Fibroblast of skin of left biceps (primary cell): ENCODE measurements at places on chromosomes 7 and 10.

DNA sequence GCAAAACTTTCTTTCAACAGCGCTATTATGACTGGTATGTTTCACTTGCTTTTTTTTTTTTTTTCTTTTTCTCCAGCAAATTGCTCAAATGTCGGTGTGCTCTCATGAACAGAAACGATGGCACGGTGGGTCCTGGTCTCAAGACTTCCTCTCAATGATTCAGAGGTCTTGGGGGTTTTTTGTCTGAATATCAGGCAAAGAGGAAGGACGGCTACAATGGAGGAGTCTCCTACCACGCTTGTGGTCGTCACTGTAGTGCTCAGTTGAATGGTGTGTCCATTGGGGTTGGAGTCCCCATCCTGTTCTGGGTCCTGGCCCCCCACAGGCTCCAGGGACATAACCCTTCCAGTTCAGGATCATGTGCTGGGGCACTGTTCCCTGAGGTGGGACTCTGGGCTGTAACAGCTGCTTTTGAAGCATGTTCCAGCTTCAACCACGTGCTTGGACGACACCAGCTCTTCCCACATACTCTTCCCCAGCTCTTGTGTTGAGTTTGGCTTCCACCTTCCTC is 266.7 kb upstream of the KLF6 start:
- no peak for DNase-seq

- DNase-seq: no peak
Measured at GRCh38 chr7:158270856-158271413, 316.7 kb downstream of the PTPRN2 start.

- DNase-seq: no peak
Measured at GRCh38 chr10:110357871-110358270, 53.2 kb upstream of the SMNDC1 start.

GRCh38 chr10:123997013-123997412 is 96.4 kb downstream of the CHST15 start:
- no peak for DNase-seq

- no peak for DNase-seq
Measured at GRCh38 chr10:82938331-82938730, 1063.3 kb downstream of the NRG3 start.

DNA sequence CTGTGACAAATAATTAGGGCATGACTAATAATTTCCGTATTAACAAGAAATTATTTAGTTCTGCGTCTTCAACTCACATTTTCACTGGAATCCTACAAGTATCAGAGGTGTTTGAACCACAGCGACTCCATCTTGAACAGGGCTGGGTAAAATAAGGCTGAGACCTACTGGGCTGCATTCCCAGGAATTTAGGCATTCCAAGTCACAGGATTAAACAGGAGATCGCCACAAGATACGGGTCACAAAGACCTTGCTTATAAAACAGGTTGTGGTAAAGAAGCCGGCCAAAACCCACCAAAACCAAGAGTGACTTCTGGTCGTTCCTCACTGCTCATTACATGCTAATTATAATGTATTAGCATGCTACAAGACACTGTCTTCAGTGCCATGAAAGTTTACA is 14.9 kb upstream of the LANCL2 start:
- no peak for DNase-seq

DNA sequence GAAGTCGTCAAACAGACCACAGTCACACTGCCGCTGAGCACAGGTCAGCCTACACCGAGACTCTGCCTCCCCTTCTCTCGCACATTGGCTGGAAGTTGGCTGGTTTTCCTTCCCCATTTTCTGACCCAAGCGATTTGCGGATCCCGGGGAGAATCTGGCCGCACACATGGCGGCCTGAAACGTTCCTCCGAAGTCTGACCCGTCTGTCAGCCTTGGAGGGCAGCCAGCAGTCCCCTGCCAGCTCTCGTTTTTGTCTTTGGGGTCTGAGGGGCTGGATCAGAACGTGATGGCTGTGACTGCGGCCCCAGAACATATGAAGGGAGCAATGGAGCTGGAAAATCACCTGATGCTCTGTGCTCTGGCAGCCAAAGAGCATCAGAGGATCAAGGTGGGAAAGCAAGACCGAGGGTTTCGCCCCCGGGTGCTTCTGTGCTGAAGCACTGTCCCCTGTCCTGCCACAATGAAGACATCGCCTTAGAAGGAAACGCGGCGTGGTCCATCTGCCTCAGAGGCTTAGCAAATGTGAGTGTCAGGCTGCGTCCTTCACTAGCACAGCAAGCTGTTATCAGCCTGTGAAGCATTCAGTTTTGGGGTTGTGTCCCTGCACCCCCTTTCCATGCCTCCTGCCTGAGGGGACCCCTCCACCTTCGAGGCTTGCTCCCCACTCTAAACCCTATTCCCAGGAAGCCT is 119.3 kb upstream of the SHH start:
- no peak for DNase-seq

GRCh38 chr7:155643804-155644177 is 670 bp upstream of the RBM33 start:
- no peak for DNase-seq

GRCh38 chr7:21757537-21758282 is 188.0 kb downstream of the CDCA7L start:
- DNase-seq: no peak

DNA sequence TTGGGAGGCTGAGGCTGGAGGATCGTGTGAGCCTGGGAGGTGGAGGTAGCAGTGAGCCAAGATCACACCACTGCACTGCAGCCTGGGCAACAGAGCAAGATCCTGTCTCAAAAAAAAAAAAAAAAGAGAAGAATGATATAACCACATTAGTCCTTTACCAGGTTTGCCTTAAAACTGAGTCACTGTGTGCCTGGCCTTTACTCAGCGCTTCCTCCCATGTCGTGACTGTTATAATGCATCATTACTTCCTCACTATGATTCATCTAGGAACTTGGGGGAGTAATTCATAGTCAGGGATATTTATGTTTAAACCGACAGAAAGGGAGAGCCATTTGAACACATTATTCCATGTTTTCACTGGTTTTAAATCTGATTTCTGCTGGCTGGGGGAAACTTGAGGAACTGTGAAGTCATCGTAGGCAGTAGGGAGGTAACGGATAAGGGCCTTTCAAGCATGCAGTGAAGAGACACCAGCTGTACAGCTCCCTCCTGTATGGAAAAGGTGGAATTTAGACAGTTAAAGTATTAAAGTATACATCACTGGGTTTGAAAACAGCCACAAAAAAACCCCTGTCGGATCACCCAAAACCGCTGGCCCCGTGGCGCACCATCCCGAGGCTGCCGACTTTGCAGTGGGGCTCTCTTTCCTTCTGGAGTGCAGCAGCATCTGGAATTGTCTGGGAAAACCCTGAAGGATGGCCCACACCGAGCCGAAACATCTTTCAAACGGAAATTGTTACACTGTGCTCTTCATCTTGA is 119.8 kb downstream of the NKX6-2 start:
- peak; percentile 57 for DNase-seq

GRCh38 chr10:76245951-76246495 is 814.6 kb downstream of the LRMDA start:
- DNase-seq: no peak

DNA sequence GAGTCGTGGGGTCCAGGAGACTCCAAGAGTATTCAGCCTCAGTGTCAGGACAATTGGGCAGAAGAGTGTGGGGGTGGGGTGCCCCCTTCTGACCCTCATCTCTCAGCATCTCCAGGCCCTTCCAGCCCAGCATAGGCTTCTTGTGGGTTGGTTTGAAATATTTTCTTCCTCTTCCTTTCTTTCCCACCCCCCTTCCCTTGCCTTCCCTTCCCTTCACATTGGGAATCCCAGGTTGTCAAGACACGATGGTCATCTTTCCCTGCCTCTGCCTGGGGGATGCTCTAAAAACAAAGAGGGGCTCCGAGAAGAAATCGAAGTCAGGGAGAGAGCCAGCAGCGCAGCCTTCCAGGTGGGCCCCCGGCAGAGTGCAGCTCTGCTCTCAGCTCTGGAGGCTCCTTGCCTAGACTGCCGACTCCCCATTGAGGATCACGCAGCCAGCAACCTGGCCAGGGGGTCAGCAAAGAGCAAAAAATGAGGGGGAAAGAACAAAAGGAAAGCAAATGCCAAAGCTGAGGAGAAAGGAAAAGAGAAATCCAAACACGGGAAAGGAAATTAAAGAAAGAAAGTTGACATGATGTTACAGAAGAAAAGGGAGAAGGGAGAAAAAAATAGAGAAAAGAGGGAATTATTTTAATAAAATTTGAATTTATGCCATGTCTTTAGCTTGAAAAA is 1.5 kb downstream of the PAX2 start:
- no peak for DNase-seq

DNA sequence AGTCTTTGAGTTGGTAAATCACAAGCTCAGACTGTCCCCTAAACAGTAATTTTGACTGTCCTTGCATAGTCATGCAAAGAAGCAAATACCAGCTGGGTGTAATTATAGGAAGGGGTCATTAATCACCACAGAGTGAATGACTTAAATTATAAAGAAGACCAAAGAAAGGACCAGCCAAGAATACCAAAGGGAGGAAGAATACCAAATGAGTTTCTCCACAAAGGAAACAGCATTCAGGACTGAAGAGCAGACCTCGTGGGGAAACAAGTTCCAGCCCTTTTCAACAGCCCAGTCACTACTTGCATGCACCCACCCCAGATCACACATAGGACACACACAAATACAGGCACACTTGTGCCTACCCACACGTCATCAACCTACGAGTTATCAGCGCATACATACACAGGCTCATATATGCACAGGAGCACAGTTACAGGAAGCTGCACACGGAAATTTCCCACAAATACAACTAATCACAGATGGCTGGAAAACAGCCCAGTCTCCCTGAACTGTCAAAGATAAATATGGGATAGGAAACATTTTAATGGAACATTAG is 77.6 kb downstream of the DENND2A start:
- no peak for DNase-seq

GRCh38 chr7:144452064-144452463 is 48.6 kb upstream of the NOBOX start:
- DNase-seq: no peak

GRCh38 chr7:5442757-5443305 is 19.2 kb upstream of the TNRC18 start:
- no peak for DNase-seq
